ENCODE measurements at places on chromosomes 16 and 17.

DNA sequence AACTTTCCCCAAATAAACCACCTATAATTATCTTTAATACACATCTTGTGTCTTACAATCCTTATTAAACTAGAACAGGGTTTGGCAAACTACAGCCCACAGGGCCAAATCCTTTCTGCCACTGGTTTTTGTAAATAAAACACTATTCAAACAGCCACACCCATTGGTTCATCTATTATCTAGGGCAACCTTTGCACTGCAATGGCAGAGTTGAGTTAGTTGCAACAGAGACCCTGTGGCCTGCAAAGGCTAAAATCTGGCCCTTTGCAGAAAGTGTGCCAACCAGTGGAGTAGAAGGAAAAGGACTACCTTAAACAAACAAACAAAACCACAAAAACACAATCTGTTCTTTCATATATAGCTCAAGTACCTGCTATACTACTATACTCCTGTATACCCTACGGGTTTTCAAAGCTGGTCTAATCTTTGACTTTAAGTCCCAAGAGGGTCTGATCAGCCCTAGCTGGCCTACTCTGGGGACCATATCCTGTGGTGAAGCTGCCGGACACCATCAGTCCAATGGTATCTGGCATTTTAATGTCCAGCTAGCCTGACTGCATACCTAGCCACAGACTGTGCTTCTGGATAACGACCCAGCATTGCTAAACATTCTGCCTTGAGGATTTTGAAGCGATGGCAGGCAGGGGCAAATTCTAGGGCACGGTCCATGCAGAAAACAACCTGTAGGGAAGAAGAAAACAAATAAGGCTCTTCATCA, 23.3 kb downstream of the CNP start:
- DNase-seq, result no peak

GRCh38 chr16:80803339-80804055, 901 bp downstream of the CDYL2 start:
- DNase-seq, result peak; percentile 65

DNA sequence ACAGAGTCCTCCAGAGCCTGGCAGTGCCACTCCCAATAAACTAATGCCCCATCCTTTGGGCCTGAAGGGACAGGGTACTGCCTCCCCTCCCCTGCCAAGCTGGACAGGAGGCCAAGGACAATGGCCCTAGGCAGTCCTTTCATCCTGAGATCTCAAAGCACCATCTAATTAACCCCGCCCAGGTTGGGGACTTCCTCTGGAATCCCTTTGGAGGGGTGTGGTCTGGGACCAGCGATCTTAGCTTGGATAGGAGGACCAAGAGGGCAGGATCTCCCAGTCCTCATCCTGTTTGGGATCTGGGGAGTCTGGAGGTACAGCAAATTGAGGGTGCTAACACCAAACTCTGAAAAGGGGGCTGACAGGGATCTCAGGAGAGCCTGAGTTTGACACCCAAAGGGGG, 18.2 kb upstream of the SP6 start:
- DNase-seq, result no peak

DNA sequence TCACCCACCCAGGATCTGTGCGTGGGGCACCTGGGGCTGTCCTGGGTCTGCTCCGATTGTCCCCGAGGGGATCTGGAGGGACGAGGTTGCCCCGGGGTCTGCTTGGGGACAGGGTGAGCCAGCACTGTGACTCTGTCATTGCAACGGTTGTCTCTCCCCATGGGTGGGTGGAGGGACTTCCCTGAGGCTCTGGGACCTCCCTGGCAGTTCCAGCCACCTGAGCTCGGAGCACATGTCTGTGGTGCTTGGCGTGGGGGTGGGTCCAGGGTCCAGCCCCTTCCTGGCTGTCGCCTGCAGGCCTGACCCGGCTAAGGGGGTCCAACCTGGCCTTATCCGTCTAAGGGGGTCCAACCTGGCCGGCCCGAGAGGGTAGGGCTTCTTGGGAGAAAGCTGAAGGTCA, 8.5 kb upstream of the CBFA2T3 start:
- DNase-seq, result no peak

DNA sequence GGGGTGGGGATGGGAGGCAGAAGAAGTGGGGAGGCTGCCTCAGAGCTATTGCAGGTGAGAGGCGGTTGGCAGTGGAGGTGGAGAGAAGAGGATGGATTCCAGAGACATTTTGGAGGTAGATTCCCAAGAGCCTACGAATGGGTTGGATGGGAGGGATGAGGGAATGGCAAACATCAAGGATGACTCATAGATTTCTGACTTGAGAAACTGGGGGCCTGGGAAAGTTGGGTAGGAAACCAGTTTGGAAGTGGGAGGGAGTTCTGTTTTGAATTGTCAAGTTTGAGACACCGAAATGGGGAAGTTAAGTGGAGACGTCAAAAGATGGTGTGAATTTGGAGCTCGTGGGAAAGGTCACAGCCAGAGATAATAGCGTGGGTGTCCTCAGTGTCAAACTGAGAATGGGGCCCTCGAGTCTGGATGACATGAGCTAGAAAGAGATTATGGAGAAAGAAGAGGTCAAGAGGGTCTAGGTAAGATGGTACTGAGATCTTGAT, 6.2 kb upstream of the CYLD start:
- DNase-seq, result no peak

- DNase-seq, result no peak
Measured at GRCh38 chr17:73539166-73539565, 105.1 kb downstream of the SDK2 start.

DNA sequence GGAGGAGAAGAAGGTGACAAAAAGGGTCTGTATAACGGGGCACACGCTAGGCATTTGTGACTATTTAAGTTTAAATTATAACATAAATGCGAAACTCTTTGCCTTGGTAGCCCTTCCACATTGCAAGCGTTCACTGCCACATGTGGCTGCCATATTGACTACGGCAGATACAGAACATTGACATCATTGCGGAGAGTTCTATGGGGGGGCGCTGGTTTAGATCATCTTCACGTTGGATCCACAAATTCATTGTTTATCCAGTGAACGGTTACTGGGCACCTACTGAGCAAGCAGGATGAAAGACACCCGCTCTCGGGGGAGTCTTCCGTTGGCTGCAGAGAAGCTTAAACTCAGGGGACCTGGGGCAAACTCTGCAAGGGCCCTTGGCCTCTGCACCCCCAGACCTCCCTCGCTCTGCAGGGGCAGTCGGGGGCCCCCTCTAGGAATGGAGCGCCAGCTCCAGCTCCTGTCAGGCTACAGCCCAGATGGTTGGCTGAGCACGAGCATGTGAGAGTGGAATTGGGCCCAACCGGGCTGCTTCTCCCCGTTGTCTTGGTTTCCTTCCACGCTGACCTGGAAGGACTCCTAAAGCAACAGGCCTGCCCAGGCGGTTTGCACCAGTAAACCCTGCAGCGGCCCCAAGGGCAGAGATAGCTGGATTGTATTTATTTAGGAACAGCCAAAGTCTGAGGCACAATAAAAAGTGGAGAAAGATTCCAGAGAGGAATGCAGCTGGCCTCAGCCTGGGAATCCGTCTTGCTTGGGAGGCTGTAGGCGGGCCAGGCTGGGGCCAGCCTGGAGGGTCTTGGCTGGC, 172.2 kb downstream of the SEC14L1 start:
- DNase-seq, result no peak

- DNase-seq, result no peak
Measured at GRCh38 chr17:71855010-71855409, 265.8 kb upstream of the SOX9 start.

All from CD4-positive, CD25-positive, alpha-beta regulatory T cell (primary cell).